ENCODE measurements at places on chromosomes 3 and 15. TPM values are rescaled to one million over a fixed set of nuclear protein-coding genes. Genes with fewer than 3 reads are reported as not detected.
A peak's percentile ranks its signal among the peaks of the same experiment; 100 is the strongest.

The MESD gene
- total RNA-seq: 14.5 TPM

The KLHL40 gene
- 0.63 TPM for total RNA-seq

DNA sequence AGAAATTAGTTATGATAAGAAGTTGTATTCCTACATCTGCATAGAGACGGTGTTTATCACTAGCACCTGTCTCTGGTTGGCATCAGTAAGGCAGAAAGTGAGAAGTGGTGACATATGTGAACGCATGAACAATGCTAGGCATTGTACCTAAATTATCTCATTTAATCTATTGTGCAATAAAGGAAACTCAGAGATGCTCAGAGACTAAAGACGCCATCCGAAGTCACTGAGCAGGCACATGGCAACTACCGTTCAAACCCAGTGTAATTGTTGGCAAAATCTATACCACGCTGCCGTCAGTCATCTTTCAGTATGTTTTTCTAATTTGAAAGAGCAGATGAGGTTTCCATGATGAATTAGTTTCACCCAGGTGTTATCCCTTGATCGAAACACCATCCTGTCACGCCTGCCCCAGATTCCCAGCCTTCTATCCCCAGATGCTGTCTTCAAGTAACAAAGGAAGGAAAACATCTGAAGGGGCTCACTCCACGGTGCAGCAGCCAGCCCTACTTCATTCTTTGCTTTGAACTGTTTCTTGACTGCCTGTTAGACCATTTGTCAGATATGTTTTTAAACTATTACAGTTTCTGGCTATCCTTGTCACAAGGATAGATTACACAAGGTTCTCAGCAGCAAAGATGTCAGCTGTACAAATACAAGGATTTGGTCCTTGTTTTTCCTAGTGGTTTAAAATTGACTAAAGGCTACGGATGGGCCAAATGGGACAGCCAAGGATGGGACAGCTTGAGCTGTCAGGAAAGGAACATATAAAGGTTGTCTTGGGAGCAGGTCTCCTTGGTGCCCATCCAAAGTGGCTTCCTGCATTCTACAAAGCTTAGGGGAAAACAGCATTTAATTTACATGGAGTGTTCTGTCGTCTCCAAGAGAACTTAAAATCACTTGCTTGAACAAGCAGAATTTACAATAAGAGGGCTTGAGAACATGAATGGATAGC lies 99.1 kb downstream of the TMEM108 start:
- DNase-seq: no peak

DNA sequence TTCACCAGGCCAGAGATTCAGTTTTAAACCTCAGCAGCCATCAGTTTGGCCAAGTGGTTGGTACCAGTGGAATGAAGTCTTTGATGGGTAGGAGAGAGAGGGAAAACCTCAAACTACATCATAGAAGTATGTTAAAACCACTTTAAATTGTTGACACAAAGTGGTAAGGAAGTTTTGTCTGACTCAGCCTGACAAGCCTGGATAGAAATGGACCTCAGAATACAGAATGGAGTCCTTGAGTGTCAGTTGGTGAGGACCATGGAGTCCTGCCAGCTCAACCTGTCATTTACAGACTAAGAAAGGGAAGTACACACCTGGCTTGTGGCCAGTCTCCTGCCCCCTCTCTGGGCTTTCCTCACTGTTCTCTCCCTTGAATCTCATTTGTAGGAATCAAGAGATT lies 12.1 kb downstream of the EAF1 start:
- DNase-seq: peak; percentile 44

DNA sequence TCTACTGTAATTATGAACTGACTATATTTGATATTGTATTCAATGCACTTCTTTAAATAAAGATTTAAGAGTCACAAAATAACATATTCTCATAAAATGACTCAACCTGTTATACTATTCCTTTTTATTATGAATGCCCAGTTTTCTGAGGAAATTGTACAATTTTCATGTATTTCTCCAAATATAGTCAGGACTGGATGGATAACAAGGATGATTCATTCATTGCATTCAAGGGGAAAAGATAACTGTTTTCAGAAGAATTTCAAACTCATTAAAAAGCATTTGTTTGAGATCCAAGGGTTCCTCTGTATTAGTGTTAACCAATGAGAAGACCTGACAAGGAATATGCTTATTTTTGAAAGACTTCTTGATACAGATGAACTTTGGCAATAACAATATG lies 163.7 kb downstream of the MEIS2 start:
- no peak for DNase-seq

GRCh38 chr3:10376353-10376752 lies 55.4 kb upstream of the SEC13 start:
- no peak for DNase-seq

GRCh38 chr3:43515208-43515917 lies 106.4 kb downstream of the ANO10 start:
- DNase-seq: no peak

- peak; percentile 62 for DNase-seq
Observed at GRCh38 chr3:52253314-52254304, 8.1 kb downstream of the PPM1M start.

DNA sequence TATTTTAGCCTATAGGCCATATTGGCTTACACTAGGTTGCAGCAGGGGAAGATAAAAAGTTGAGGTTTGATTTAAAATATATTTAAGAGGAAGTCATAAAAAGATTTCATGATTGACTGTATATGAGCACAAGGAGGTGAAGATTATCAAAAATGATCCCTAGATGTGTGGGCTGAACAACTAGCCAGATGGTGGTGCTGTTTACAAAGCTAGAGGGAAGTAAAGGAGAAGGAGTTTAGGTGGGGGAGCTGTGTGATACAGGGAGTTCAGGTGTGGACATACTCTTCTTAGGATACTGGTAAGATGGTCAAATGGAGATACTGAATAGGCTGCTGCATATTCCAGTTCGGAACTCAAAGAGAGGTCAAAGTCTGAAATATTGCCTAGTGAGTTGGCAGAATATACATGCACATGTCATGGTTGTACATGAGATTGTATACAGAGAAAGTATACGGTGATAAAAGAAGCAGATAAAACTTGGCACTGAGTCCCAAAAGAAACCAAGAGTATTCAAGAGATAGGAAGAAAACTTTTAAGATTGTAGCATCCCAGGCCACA lies 727.8 kb downstream of the NLGN1 start:
- DNase-seq: no peak

DNA sequence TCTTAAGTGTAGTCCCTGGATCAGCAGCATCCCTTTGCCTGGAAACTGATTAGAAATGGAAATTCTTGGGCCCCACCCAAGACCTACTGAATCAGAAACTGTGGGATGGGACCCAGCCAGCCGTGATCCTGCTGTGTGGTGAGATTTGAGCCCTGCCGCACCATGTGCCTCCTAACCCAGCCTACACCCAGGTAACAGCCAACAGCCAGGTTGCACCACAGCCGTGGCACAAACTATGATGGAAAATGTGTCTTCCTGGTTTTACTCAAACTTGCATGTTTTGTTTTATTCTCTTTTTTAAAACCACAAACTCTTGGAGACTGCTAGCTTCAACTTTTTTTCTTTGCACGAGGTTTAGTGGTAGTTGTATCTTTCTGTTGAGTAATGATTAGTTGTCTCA lies 2.6 kb downstream of the LIMD1 start:
- DNase-seq: peak; percentile 67

- no peak for DNase-seq
Observed at GRCh38 chr3:64685331-64685799, 2.4 kb downstream of the ADAMTS9 start.

DNA sequence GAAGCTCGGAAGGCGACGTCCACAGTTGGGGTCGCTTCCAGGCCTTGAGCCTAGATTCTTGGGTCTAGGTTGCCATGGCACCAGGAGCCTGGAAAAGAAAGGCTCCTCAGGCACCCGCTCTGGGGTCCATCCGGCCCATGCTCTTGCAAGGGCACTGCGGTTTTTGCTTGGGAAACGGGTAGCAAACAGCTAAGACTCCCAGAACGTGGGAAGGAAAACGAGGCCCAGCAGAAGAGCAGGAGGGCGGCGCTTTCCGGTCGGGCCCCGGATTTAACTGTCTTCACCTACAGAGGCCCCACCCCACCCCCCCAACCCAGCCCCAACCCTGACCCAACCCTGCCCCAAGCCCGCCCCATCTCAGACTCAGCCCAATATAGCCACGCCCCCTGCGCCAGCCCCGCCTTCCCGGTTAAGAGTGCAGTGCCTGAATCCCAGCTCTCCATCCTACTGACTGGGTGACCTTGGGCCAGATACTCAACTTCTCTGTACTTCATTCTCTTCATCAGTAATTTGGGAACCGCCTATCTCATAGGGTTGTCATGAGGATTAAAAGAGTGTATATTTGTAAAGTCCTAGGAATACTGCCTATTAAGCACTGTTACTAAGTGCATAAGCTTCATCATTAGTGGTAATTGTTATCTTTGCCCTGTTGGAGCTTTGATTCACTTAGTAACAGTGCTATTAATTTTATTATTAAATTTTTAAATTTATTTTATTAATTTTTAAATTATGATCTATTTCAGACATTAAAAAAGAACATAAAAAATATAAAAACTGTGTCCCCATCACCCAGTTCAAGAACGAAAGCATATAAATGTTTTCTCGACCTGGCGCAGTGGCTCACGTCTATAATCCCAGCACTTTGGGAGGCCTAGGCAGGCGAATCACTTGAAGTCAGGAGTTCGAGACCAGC lies 28.4 kb upstream of the SMAD6 start:
- DNase-seq: no peak

DNA sequence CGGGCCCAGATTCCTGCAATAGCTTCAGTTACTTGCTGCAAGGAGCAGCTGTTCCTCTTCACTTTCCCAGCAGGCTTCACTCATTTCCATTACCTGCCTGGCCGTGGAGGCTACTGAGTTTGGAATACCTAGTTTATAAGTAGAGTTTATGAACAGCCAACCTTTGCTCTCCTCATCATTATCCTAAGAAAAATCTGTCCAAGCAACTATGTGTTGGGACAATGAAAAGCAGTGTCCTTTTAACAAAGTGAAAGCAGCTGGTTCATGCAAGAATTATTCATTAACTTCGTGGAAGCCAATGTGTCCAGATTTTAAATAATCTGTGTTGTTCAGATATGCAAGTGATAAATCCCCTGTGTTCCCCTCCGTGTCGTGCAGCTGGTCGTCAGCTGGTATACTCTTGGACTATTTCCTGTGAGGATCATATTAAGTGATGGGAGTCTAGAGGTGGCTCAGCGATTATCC lies 39.3 kb upstream of the SSR3 start:
- no peak for DNase-seq

DNA sequence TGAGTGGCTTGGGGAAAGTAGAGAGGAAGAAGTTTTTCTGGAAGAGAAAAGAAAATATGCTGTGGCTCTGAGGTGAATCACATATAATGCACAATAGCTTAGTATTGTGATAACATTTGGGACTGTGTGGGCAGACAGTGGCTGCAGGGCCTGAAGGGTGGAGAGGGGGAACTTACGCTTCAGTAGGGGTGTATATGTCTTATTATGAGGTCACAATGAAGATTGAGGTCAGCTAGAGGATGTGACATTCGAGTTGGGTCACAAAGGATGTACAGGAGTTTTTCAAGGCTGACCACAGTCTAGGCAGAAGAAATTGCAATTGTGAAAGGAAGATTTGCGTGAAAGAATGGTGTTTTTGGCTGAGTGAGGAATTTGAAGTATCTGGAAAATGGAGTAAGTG lies 414.8 kb downstream of the LPP start:
- no peak for DNase-seq

Measured in right atrium auricular region (tissue), 2 donors.